HS-27A (cell line): ENCODE measurements at places on chromosomes 2 and 18.

DNA sequence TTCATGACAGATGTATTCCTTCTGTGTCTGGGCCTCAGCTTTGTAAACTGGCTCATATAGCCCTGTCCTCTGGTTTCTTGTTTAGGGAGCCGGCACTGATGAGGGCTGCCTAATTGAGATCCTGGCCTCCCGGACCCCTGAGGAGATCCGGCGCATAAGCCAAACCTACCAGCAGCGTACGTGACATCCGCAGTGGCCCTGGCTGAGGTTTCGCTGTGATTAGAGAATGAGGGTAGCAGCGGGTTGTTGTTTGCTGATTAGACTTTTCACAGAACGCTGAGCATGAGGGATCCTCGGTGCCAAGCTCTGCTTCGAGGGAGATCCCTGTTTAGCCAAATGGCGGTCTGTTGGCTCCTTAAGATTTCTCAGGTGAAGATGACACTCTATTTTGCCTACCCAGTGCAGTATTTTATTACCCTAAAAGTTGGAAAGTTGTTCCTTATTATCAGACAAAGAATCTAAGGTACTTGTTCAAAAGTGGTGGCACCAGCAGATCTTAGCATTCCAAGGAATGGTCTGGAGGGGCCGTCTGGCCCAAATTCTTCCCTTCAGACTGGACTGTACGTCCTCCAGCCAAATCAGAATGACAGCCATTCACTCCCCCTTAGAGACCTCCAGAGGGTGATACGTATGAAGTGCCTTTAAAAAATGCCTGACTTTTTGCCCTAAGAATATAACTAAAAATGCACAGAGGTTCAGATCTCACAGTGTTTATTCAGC, 21.5 kb upstream of the GMCL1 start:
- DNase-seq = no peak

DNA sequence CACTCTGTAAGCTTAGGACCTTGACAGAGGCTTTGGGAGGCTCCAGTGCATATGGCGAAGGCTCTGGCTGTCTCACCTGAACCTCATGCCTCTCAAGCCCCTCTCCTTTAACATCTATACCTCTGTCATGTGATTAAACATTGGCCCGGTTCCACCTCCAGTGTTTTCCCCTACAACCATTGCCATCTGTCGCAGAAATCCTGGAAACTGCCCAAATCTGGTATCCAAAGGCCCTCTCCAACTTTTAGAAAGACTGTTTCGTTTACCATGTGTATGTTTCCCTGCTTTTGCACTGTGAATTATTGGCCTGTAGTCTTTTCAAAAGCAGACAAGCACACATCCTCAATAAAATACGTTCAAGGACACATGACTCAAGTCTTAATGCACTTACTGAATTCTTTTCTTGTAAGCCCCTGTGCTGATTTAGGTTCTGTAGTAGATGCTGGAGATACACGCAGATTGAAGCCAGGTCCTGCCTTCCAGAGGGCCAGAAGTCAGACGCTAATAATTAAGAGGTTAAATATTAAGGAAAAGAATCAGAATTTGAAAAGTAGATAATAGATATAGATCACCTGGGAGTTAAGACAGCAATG, 386.4 kb upstream of the SLC14A2 start:
- no peak for DNase-seq

DNA sequence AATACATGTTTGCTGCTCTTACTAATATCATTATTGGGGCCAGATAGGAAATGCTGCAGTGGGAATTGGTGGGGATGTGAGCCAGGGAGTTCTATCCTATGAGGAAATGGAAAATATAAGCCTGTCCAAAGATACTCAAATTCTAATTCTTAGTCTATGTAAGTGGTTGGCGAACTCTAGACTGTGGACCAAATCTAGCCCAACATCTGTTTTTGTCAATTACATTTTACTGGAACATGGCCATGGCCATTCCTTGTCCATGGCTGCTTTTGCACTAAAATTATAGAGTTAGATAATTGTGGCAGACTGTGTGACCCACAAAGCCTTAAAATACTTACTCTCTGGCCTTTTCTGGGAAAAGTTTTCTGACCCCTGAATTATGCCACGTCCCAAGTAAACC, 113.3 kb downstream of the MGAT5 start:
- no peak for DNase-seq

DNA sequence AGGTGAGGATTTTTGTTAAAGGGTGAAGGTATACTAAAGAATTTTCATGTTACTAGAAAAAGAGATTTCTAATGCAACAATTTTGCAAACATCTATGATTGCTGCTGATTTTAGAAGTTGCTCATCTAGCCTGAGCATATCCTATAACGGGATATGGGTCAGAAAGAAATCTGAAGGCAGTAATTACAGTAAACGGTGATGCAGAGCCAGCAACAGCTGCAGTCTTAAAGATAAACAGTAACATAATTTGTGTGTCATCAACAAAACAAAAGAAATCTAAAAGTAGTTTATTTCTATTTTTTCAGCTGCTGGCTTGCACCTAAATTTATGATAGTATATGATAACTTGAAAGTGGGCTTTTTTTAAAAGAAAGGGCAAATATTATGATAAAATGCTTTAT, 215.7 kb downstream of the SLC4A10 start:
- DNase-seq = no peak

- DNase-seq = no peak
Observed at GRCh38 chr2:215900843-215901242, 112.5 kb downstream of the MREG start.

DNA sequence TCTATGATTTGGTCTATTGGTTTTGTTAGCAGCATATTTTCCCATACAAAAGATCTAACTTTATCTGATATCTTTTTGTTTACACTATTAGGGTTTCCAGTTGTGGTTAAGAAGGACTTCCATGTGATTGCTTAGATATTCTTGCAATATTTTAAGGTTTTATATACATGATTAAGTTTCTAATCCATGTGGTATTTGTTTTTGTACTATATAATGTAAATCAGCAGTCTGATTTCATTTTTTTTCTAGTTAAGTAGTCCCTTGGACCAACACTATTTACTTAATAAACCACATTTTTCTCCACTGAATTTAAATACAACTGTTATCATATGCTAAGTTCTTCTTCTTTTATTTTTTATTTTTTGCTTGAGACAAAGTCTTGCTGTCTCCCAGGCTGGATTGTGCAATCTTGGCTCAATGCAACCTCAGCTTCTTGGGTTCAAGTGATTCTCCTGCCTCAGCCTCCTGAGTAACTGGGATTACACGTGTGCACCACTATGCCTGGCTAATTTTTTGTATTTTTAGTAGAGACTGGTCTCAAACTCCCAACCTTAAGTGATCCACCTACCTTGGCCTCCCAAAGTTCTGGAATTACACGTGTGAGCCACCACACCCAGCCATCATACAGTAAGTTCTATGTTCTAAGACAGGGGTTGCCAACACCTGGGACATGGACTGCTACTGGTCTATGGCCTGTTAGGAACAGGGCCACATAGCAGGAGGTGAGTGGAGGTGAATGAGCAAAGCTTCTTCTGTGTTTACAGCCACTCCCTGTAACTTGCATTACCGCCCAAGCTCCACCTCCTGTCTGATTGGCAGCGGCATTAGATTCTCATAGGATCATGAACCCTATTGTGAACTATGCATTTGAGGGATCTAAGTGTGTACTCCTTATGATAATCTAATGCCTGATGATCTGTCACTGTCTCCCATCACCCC, 58.5 kb upstream of the RAB27B start:
- DNase-seq = no peak

DNA sequence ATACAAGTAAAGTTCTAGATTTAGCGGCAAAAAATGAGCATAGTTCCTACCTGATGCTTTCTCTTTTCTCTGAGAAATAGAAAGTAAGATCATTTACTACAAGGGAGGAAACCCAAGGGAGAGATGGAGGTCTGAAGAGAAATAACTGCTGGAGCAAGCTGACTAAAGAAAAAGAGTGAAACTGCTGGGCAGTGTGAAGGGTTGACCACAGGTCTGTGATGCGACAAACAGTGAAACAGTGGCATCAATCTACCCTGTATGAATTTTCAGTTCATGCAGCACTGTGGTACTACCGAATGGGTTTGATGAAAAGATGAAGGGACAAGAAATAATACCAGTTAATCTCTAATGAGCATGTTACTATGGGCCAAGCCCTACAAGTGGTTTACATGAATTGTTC, 52.2 kb downstream of the CUL3 start:
- DNase-seq = no peak
